ENCODE measurements at places on chromosomes 4 and X.

- no peak for DNase-seq
Measured at GRCh38 chr4:126682250-126682649, 950.5 kb upstream of the INTU start.

DNA sequence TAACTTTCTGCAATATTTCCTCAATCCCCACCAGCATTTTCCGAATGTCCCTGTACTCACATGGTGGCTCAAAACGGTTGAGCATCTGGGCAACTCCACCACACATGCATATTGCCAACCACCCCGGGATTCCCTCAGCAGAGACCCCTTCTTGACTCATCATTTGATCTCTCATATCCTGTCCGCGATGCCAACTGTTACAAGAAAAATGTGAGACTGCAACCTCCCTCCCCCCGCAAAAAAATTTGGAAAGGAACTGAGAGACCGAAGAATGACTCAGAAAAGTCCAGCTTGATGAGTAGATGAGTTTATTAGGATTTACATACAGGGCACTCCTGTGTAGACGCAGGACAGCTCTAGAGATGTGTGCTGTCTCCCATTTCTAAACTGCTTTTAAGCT is 561.4 kb downstream of the ZIC3 start:
- DNase-seq: no peak

GRCh38 chr4:62940229-62940628 is 1469.0 kb downstream of the TECRL start:
- no peak for DNase-seq

GRCh38 chrX:140177821-140178220 is 212.5 kb upstream of the CXorf66 start:
- no peak for DNase-seq

DNA sequence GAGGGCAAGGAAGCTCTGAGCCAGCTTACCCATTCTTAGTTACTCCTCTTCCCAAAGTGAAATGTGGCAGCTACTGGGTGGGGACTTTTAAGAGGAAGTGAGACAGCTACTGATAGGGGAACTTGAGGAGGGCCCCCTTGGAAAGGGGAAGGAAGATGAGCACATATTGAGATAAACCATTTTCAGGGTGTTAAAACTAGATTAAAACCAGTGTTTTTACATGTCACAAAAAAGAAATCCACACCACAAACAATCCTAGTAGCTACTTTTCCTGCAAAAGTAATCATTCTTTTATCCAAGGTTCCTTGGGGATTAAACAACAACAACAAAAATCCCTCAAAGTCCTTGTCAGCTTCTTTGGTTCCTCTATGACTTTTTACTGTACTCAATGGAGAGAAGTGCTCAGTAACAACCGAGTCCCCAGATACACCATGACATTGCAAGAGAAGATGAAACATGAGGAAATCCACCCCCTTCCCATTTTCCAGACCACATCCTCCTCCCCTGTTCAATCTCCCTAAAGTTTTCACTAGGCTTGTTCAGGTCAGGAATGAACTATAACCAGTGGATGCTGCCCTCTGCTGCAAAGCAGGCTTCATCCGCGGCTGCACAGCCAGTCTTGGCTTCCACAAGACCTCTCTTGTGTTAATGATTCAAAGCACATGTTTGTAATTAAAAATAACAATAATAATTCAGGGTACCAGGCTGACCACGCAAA is 113.5 kb upstream of the TMEM164 start:
- DNase-seq: no peak

- DNase-seq: no peak
Measured at GRCh38 chr4:151455212-151455611, 46.2 kb downstream of the FHIP1A start.

DNA sequence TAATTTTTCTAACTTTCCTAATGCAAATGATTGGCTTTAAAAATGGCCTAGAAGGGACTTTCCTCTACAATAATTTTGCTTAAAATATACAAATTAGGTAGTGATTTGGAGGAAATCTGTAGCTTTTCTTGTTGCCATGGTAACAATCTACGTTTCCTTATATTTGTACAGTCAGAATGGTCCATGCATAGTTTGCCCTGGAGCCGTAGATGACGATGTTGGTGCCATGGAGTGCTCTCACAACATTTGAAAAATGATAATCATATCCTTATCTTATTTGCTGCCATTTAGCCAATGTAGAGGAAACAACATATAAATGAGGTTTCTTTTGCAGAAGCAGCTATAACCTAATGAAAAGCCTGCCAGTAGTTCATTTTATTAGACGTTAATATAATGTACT is 89.0 kb upstream of the NMU start:
- no peak for DNase-seq

DNA sequence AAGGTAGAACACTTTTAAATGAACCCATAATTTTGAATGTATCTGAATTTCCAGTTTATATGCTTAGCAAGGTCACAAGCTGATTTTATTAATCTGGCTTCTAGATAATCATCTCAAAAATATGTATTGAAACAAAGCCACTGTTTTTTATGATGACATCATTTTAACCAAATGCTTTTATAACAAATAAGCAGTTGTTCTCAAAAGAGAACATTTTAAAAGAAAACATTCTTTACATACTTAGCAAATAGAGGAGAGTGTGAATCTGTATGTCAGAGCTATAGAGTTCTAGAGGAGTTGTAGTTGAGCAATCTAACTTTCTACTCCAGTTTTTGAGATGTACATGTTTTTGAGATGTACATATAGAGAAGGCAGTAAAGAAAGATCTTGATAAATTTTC is 42.5 kb downstream of the LAMP2 start:
- no peak for DNase-seq

- no peak for DNase-seq
Measured at GRCh38 chrX:154502098-154502497, 11.7 kb upstream of the SLC10A3 start.

Data from Jurkat, Clone E6-1 (cell line).